CD4-positive, alpha-beta T cell treated with Interferon gamma for 1 hour (primary cell): ENCODE measurements at places on chromosomes 2 and 18.

DNA sequence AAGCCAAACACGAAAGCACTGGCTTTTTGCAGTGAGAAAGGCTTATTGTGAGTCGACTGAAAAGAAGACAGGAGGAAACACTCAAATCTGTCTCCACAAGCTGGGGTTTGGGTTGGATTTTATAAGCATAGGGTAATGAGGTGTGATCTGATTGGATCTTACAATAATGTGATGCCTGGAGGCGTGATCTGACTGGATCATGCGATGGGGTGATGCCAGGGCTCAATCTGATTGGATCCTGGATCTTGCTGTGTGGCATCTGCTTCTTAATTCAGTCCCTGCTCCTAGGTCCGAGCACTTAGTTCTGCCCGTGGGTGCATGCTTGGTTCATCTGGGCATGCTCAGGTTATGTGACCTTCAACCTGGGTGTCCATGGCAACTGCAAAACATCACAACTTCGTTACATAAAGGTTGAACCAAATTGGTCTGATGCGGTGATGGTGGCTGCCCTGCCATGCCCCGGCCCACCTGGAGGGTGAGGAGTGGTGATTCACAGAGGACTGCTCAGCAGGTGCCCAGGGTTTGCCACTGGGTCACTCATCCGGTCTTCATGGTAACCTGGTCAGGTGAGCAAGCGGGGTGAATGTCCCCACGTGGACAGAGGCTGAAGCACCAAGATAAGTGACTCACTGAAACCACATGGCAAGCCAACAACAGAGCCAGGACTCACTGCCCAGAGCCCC is 111.0 kb downstream of the KCNF1 start:
- DNase-seq, result no peak

- no peak for DNase-seq
These were observed at the start of gene CBLN2 for GRCh38 chr18:72544092-72544886. TSS of gene CBLN2 (minus strand) at chr18:72544342. CDS start at chr18:72542160, 2,182 bp downstream.

DNA sequence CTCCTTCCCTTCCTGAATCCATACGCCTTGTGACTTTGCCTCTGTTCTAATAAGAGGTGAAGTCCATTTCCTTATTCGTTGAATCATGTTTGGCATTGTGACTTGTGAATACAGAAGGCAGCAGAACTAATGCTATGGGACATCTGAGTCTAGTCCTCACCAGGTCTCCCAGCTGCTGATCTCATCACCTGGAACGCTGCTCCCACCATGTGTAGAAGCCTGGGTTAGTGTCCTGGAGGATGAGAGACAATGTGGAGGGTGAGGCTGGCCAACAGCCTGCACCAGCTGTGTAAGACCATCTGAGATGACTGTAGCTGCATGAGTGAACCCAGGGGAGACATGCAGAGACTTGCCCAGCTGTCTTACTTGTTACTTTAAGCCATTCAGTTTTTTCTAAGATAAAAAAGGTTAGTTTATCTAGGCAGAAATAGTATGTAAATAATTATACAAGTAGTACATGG is 3.5 kb upstream of the HAAO start:
- no peak for DNase-seq

DNA sequence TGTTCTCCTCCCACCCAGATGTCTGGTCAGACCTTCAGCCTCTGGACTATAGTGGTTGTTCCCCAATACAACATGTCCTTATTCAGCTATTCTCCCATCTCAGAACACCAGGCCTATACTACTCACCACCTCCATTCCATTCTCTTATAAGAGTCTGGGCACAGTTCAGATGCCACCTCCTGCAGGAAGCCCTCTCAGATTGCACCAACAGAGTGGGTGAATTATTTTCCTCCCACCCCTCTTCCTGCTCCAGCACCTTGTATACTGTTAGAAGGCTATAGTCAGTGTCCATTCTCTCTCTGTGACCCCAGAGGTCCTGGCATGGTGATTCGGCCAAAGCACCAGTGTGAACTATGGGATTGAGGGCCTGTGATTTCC is 204.6 kb downstream of the GLI2 start:
- DNase-seq, result no peak

- no peak for DNase-seq
These were observed 54.9 kb upstream of the TSPYL6 start for GRCh38 chr2:54310961-54311360.

DNA sequence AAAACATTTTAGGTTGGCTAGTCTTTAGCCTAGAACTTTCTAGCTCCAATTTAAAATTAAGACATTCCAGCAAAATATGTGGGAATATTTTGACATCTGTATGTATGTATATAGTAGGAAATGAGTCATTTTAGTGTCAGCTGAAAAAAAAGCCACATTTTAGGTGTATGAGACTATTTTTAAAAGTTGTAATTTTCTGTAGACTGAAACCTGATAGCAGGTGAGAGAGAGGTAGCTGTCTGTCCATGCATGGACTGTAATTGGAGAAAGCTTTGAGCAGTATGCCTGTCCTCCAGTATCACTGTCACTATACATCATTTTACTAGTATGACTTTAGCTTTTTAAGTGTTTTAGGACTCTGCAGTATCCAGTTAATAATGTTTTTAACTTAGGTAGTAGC is 26.1 kb upstream of the PPP1R1C start:
- no peak for DNase-seq
